ENCODE measurements at places on chromosomes 11 and 22. TPM values are rescaled to one million over a fixed set of nuclear protein-coding genes. Genes with fewer than 3 reads are reported as not detected.

The RAC2 gene
- 2.9 TPM for total RNA-seq

The YPEL4 gene
- 0.11 TPM for total RNA-seq

The SYT7 gene
- total RNA-seq, result 0.22 TPM

The SYCE3 gene
- total RNA-seq, result not detected

The TPCN2 gene
- 12.0 TPM for total RNA-seq

The UPK3A gene
- not detected for total RNA-seq

The KCNJ11 gene
- 1.1 TPM for total RNA-seq

The C22orf42 gene
- total RNA-seq, result not detected

The TTC28 gene
- total RNA-seq, result 22.8 TPM

The INPP5J gene
- 0.09 TPM for total RNA-seq

The OR8A1 gene
- total RNA-seq, result not detected

The CCDC87 gene
- 0.17 TPM for total RNA-seq

The C2CD2L gene
- total RNA-seq, result 3.6 TPM

The FADD gene
- 41.7 TPM for total RNA-seq

The SNX32 gene
- total RNA-seq, result 0.52 TPM

The MDK gene
- total RNA-seq, result 62.1 TPM

The FADS2 gene
- 32.7 TPM for total RNA-seq

The FGF19 gene
- total RNA-seq, result not detected

The DENND6B gene
- 1.5 TPM for total RNA-seq

The CAPN5 gene
- total RNA-seq, result 2.0 TPM

The ST3GAL4 gene
- total RNA-seq, result 13.2 TPM

The OR56B4 gene
- not detected for total RNA-seq

The TSPAN18 gene
- total RNA-seq, result 29.3 TPM

The GPHA2 gene
- total RNA-seq, result not detected

The TTC36 gene
- 0.34 TPM for total RNA-seq

The MN1 gene
- 0.22 TPM for total RNA-seq

The DKK3 gene
- total RNA-seq, result 305 TPM

The FAM227A gene
- 0.60 TPM for total RNA-seq

The MPEG1 gene
- total RNA-seq, result not detected

The SORL1 gene
- total RNA-seq, result 0.09 TPM

The OR52N4 gene
- total RNA-seq, result not detected

The CCDC188 gene
- 5.2 TPM for total RNA-seq

The APOL5 gene
- not detected for total RNA-seq

The NECTIN1 gene
- total RNA-seq, result 4.6 TPM

The CD82 gene
- total RNA-seq, result 4.6 TPM

The LRRC10B gene
- total RNA-seq, result 0.11 TPM

The TP53I11 gene
- total RNA-seq, result 12.1 TPM

The POU2AF2 gene
- total RNA-seq, result not detected

The ALX4 gene
- total RNA-seq, result not detected

The DAGLA gene
- 1.7 TPM for total RNA-seq

The PARVA gene
- 20.9 TPM for total RNA-seq

The HIPK3 gene
- 101 TPM for total RNA-seq

The PYGM gene
- 0.26 TPM for total RNA-seq

The CHRM4 gene
- total RNA-seq, result under 0.01 TPM

The SNX15 gene
- 9.9 TPM for total RNA-seq

The OR51I1 gene
- not detected for total RNA-seq

The TIMM10 gene
- total RNA-seq, result 35.8 TPM

The CCDC117 gene
- 16.8 TPM for total RNA-seq

The KIF18A gene
- total RNA-seq, result 2.2 TPM

The SCUBE2 gene
- total RNA-seq, result 1.4 TPM

The ZP1 gene
- total RNA-seq, result not detected

Data from dermis lymphatic vessel endothelial cell (primary cell).